ENCODE measurements at places on chromosomes 3 and 15.
A peak's percentile ranks its signal among the peaks of the same experiment; 100 is the strongest.

GRCh38 chr3:185422677-185423076, 59.7 kb downstream of the MAP3K13 start:
- no peak for DNase-seq

DNA sequence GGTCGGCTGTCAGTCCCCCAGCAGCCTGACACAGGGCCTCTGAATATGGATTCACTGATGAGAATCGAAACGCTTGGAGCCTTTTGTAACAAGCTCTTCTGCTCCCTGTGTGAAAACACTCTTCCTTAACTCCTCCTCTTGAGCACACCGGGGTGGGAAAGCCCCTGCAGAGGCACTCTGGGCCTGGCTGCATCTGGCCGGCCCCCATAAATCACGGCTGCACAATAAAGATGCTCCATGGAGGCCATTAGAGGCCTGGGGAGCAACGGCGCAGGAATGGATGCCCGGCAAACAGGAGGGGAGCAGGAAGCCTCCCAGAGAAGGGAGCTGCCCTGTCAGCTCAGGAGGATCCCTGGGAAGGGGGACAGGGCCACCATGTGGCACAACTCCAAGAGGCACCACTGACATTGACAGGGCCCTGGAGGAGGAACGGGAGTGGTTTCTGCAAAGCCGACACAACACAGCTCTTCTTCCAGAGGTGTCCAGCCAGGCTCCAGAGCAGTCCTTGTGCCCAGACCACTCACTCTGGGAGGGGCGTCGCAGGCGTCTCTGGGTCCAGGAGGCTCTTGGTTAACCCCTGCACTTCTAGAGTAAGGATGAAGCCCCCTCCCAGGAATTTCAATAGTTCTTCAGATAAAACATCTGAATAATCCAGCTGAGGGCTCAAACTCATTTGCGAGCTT, 509.3 kb upstream of the PPP2R3A start:
- no peak for DNase-seq

DNA sequence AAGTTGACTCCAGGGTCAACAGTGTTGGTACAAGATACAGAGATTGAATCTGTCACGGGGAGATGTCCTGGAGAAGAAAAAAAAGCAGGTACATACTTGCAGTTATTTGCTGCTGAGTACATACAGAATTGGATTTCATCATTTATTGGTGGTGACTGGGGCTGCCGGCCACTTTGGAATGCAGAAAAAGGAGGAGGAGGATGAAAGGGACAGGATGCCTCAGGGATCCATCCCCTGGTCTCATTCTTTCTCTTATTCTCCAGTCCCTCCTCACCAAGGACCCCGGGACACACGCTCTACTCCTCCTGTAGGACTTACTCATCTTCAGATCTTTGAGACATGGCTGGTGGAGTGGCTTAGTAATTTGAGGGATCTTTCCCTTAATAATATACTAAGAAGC, 30.0 kb upstream of the MEIS2 start:
- DNase-seq, result no peak

- no peak for DNase-seq
Observed at GRCh38 chr3:69180869-69181591, 58.6 kb upstream of the LMOD3 start.

- no peak for DNase-seq
Observed at GRCh38 chr3:184358921-184359350, 2.5 kb downstream of the CLCN2 start.

- no peak for DNase-seq
Observed at GRCh38 chr3:194025951-194026350, 110.0 kb upstream of the HES1 start.

DNA sequence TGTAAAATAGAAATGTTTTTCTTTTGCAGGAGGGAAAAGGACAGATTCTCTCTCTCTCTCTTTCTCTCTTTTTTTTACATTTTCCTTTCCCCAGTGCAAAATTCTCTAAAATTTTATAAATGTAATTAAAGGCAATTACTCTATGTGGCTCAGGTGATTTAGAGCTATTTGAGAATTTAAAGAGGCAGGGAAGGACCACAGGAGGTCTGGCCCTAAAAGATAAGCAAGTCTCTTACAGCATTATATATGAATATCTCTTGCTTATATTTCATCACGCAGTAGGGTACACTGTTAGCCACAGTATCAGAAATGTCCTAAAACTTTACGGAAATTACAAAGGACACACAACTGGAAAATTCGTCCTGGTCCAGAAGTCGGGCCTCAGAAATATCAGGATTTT, 70.5 kb upstream of the PPIB start:
- no peak for DNase-seq

GRCh38 chr15:40361640-40362039, 3.6 kb downstream of the DISP2 start:
- no peak for DNase-seq

GRCh38 chr3:130831719-130832400, 62.0 kb upstream of the ATP2C1 start:
- DNase-seq, result no peak

DNA sequence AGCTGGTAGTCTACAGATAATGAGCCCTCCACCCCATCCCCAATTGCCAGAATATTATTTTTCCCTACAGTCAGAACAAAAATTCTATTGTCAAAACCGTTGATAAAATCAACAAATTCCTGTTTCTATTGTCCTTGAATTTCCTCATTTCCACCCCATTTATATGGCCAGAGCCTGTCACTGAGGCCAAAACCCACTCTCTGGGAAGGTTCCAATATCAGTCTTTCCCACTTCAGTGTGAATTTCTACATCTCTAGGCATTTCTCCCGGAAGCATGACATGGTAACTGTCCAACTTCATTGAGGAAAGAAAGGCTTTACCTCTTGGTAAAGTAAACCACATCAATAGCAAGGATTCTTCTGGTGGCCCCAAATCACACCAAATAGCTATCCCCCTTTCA, 41.6 kb downstream of the C2CD4A start:
- DNase-seq, result no peak

DNA sequence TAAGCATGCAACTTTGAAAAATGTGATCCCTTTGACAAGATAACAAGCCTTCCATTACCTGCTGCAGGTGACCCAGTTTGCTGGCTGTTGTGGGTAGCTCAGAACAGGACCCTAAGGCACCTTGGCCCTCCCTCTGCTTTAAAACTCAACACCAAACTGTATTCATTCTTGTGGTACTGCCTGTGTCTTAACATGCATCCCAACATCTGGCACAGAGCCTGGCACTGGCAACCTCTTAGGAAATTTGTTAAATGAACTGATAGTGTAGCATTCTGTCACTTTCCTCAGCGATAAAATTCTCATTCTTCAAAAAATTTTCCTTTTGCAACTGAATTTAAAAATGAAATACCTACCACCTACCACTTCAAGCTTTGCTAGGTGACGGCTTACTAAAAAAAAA, 287.3 kb upstream of the ADAMTS9 start:
- DNase-seq, result no peak

GRCh38 chr3:135261214-135261775, 466.2 kb downstream of the EPHB1 start:
- no peak for DNase-seq

DNA sequence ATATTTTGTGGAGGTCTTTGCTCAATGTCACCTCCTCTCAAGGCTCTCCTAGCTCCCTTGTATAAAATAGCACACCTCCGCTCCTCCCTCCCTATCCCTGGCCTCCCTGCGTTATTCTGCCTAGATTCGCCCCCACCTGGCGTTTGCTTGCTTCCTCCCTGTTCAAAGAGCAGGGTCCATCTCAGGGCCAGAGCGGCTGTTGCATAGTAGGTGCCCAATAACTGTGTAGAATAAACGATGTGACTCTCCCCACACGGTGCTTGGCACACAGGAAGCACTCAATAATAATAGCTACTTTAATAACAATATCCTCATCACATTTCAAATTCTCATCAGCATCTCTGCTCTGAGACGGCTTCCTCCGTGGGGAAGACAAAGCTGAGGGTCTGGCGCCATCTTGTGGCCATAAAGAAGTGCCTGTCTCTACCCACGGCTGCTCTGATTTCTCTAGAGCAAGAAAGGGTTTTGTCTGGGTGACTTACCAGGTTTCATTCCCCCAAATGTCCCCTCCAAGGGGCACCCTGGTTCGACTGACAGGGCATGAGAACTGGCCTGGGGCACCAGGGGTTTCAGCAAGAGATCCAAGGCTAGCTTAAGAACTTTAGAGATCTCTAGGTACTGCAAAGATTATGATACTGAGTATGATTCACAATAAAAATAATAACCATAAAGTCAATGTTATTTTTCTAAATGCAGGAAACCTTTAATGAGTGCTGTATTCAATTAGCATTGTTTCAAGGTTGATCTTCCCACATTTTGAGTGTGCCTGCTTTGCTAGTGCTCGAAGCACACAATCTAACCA, 16.1 kb downstream of the CD276 start:
- DNase-seq, result peak; percentile 83

- DNase-seq, result peak; percentile 46
Observed at GRCh38 chr15:66698318-66698961, 3.6 kb upstream of the SMAD6 start.

DNA sequence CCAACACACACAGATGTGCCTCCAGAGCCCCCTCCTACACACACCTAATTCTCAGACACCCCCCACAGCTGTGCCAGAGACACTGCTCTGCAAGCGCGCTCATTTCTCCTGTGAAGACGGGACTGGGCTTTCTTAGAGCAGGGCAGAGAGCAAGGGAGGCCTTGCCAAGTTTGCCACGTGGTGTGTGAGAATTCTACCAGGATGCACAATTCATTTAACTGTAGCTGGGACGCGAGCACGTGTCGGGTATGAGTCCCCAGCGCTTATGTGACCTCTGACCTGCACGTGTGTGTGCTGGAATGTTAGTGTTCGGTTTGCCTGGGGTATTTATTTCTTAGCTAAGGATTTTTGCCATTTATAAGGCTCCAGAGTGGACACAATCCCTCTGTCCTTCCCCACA, 37.0 kb downstream of the FEM1B start:
- no peak for DNase-seq

DNA sequence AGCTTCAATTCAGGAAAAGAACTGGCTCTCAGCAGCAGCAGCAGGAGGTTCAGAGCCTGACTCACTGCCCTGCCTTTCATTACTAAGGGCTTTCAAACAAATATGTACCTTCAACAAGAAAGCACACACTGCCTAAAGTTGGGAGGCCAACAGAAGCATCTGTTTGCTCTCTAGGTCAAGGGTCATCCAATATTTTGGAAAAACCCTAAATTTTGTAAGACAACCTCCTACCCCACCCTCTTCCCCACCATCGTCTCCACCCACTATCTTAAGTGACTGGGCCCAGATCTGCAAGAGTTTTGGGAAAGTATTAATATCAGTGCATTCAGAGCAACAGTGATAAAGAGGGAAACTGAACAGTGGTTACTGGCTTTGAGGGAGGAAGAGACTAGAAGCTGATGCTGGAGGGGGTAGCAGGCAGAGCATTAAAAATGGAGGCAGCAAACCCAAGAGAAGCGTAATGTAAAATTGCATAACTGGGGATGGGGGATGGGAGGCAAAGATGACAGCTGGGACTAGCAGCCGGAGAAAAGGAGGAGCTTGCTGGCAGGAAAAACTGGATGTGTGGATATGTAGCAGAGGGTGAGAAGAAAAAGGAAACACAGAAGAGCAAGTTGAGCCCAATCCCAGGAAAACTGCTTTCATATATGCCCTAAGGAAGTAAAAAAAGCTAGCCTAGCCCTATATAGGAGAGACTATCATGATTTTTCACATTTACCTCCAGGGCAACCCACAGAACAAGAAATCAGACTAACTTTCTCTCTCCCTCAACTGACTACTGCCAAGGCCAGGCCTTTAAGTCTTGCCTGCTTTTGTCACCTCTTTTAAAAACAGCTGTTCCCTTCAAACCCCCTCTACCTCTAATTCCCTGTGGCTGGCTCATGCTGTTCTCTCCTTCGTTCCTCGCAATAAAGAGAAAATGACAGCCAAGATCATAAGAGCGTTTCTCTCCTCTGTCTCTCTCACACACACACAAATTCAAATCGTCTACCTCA, 31.4 kb downstream of the NPTN start:
- no peak for DNase-seq

- no peak for DNase-seq
Observed at GRCh38 chr15:89007989-89008388, 80.3 kb upstream of the ABHD2 start.

DNA sequence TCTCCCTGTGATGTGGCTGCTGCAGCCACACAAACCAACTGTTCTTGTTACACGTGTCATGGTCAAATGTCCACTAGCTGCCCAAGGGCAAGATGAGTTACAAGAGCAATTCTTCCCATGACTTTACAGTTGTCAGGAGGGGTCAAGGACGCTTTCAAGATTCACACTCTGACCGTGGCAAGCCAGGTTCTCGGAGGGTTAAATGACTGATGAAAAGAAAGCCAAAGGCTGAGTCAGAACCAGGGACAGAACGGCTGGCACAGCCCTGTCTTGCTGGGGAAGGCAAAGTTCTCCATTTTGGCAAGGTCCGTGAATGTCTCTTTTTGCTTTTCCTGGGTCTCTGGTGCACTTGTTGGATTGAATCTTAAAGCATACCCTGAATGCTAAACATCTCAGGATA, 364.5 kb upstream of the ICE2 start:
- DNase-seq, result no peak

GRCh38 chr3:133054586-133054985, 16.4 kb downstream of the TMEM108 start:
- no peak for DNase-seq

- DNase-seq, result no peak
Observed at GRCh38 chr15:75095594-75095993, 72.2 kb downstream of the PPCDC start.

GRCh38 chr3:61182662-61183061, 68.6 kb downstream of the FHIT start:
- DNase-seq, result no peak

DNA sequence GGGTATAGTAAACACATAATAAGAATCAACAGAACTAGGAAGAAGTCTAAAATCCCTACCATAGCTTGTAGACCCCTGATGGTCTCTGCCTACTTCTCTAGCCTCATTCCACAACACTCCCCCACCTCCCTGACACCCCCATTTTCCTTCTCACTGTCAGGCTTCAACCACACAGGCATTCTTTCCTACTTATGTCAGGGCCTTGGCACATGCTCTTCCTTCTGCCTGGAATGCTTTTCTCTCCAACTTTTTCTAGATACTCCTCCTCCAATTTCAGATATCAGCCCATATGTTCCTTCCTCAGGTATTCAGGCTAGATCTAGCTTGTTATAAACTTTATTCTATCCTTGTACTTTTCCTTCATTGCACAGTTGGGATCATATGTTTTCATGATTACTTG, 106.0 kb upstream of the MRPL3 start:
- no peak for DNase-seq

DNA sequence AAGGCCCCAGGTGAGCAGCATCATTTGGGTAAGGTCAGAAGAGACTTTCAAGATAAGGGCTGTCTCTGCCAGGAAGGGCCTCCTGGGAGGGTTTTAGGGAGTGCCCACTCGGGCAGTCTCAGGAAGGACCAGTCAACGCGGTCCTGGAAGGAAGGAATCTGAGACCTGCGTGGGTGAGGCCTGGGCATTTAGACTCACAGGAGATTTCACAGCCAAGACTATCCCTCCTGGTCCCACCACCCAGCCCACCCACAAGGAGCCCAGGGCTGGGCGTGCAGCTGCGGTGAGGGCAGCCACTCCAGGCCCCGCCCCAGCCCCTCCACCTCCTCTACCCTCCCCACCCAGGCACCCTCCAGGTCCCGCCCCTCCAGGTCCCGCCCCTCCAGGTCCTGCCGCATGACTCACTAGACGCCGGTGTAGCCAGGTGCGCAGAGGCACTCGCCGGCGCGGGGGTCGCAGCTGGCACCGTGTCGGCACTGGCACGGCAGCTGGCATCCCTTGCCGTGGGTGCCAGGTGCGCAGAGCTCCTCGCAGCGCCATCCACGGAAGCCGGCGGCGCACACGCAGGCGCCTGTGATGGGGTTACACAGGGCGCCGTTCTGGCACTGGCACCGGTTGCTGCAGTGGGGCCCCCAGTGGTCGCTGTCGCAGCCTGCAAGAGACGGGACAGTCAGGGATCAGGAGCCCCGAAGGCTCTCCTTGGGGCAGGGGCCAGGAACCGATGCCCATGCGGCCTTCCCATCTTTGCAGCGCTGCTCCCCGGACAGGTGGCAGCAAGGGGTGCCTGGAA, 112.7 kb downstream of the RAB11A start:
- DNase-seq, result peak; percentile 68
